Activated T-cell treated with anti-CD3 and anti-CD28 coated beads, Interleukin-2, amount 50 U/mL, for 72 hours (primary cell): ENCODE measurements at places on chromosomes 4 and X. TPM values are rescaled to one million over a fixed set of nuclear protein-coding genes. Genes with fewer than 3 reads are reported as not detected.

The ADH7 gene
- total RNA-seq = not detected

DNA sequence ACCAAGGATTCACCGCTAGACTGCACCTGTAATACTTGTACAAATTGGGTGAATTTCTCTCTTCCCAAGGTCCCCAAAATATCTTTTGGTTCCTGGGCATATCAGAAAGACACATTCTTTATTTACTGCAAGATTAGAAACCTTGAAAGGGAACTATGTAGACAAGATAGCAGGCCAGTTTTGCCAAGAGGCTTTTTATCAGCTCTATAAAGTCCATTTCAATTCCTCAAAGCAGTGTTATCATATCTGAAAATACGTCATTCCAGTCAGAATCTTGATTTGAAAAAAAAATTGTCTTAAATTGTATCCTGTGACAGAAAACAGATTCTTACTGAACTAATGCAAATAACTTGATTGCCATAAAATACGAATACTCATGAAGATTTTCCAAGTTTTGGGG lies 37.0 kb upstream of the NSG1 start:
- DNase-seq = no peak

- DNase-seq = peak; percentile 16
These were observed 62.6 kb upstream of the ALB start for GRCh38 chr4:73341454-73341853.

- DNase-seq = no peak
These were observed 620.8 kb upstream of the NR3C2 start for GRCh38 chr4:149062997-149063396.

- peak; percentile 20 for DNase-seq
These were observed 104.1 kb downstream of the PHOX2B start for GRCh38 chr4:41644288-41644914.

GRCh38 chr4:150126864-150127203 lies 48.6 kb downstream of the DCLK2 start:
- no peak for DNase-seq

The TRAM1L1 gene
- total RNA-seq = not detected

The CT83 gene
- total RNA-seq = not detected

DNA sequence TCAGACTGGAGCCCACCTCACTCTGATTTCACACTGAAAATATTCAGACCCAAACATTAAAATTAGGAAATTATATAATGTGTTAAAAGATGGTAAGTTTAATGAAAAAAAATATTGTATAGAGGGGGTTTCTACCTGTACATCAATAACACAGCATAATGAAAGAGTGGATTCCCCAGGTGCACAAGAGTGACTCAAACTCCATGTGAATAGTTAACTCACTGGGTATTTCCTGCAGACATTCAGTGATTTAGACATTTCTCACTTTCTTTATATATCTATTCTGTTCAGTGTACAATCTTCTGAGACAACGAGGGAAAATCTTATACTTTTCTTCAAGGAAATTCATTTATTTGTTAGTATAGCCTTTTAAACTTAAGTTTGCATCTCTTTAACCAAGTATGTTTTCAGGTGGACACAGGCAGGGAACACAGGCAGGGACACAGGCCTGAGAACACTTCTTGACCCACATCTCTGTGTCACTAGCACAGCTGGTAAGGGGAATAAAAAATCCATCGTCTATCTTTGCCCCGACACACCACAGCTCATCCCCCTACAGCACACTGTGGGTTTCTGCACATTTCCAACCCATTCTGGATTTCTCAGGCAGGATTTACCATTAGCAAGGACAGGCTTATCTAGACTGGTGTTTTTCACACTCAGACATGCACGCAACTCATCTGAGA lies 525.5 kb upstream of the BOD1L1 start:
- no peak for DNase-seq

DNA sequence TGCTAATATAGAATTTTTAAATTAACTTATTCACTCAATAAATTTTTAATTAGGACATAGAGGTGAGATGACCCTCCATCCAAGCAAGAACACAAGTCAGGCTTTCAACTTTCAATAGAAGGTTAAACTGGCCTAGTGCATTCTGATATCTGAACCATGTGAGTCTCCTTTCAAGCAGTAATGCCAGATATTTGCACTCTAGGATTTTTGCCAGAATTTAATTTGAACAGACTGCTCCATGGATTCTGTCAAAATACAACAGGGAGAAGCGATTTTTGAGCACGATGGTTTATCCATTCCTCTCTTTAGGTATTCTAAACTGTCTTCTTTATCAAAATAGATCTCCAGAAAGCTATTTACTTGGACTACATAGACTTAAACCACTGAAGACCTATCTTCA lies 72.0 kb upstream of the DCLK2 start:
- DNase-seq = no peak

- DNase-seq = no peak
These were observed 74.8 kb downstream of the FREM3 start for GRCh38 chr4:143625632-143626031.

GRCh38 chr4:170400361-170400760 lies 310.6 kb upstream of the AADAT start:
- DNase-seq = no peak

The SPANXA2 gene
- total RNA-seq = not detected

GRCh38 chr4:16969696-16970135 lies 71.3 kb upstream of the LDB2 start:
- no peak for DNase-seq

- no peak for DNase-seq
These were observed 356.0 kb upstream of the TEX13C start for GRCh38 chrX:124963717-124964116.

DNA sequence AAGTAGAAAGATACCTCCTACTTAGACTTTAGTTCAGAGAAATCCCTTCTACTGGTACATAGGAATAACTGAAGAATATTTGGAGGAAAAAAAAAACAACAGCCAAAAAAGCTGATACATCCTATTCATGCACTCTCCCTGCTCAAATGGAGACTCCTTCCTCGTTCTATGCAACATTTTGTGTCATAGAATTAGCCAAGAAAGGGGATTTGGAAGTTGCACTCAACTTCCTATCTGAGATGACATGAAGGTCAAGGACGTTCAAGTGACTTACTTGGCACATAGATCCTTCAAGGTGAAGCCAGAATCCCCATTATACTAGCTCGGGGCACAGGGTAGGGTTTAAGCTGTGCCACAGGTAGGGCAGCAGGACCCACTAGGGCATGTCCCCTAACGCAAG lies 56.2 kb upstream of the S100G start:
- DNase-seq = no peak

DNA sequence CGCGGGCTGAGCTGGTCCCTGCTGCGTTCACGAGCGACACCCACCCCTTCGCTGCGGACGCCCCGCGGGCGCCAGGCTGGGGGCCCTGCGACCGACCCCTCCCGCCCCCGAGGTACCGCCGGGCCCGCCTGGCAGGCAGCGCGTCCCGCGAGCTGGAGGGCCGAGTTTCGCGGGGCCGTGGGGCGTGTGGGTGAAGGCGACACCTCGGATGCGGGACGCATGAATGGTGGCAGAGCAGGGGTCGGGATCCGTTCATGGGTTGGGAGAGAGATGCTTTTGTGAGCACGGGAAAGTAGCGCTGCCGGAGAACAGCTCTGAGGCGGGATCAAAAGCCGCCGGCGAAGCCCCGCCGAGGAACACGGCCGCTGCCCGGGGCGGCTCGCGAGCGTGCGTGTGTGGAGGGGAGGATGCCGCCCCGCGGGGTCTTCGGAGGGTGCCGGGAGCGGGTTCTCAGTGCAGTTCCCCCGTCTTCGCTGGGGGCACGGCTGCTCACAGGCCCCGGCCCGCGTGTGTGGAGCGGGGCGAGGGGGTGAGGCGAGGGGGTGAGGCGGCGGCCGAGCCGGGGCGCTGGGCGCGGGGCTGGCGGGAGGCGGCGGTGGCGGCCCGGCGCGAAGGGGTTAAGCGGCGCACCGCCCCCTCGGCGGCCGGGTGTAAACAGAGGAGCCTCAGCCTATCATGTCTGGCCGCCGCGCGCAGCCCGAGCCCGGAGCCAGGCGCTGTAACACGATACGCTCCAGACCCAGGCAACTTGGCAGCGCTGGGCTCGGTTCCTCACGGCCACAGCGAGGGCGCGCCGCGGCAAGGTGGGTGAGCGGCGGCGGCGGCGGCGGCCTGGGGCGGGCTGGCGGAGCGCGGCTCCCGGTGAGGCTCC lies 205.3 kb downstream of the TENM3 start:
- peak; percentile 34 for DNase-seq

DNA sequence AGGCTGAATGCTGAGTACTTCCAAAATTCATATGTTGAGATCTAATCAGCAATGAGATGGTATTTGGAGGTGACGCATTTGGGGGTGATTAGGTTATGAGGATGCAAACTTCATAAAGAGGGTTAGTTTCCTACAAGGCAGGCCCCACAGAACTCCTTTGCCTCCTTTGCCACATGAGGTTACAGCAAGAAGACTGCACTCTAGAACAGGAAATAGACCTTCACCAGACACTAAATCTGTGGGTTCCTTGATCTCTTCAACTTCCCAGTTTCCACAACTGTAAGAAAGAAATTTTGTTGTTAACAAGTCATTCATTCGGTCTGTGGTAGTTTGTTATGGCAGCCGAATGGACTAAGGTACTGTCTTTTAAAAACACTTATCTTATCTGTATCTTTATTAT lies 681.9 kb upstream of the HS3ST1 start:
- DNase-seq = no peak

The FAM47A gene
- not detected for total RNA-seq

The HSPA4L gene
- 2.2 TPM for total RNA-seq

The MAB21L2 gene
- total RNA-seq = not detected

The S100G gene
- not detected for total RNA-seq

- no peak for DNase-seq
These were observed 16.4 kb upstream of the HSFX1 start for GRCh38 chrX:149757206-149758067.

GRCh38 chr4:47104986-47105385 lies 73.6 kb downstream of the GABRB1 start:
- no peak for DNase-seq

DNA sequence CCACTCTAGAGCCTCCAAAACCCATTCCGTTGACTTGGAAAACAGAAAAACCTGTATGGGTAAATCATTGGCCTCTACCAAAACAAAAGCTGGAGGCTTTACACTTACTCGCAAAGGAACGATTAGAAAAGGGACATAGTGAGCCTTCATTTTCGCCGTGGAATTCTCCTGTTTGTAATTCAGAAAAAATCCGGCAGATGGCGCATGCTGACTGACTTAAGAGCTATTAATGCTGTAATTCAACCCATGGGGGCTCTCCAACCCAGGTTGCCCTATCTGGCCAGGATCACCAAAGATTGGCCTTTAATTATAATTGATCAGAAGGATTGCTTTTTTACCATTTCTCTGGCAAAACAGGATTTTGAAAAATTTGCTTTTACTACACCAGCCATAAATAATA lies 60.8 kb downstream of the ZNF732 start:
- peak; percentile 46 for DNase-seq

- no peak for DNase-seq
These were observed 38.1 kb downstream of the ABLIM2 start for GRCh38 chr4:8120501-8120900.

The F8A2 gene
- total RNA-seq = not detected

The SSX4 gene
- not detected for total RNA-seq

The C1QTNF7 gene
- not detected for total RNA-seq

The NKX6-1 gene
- not detected for total RNA-seq

DNA sequence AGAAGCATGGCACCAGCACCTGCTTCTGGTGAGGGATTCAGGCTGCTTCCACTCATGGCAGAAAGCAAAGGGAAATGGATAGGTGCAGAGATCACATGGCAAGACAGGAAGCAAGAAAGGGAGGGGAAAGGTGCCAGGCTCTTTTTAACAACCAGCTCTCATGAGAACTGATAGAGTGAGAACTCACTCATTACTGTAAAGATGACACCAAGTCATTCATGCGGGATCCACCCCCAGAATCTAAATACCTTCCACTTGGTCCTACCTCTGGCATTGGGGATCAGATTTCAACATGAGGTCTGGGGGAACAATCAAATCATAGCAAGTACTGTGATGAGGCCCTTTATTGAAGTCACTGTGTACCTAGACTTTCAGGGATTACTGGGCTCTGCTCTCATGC lies 72.0 kb upstream of the PRDM5 start:
- DNase-seq = no peak

The TMPRSS11B gene
- total RNA-seq = not detected

DNA sequence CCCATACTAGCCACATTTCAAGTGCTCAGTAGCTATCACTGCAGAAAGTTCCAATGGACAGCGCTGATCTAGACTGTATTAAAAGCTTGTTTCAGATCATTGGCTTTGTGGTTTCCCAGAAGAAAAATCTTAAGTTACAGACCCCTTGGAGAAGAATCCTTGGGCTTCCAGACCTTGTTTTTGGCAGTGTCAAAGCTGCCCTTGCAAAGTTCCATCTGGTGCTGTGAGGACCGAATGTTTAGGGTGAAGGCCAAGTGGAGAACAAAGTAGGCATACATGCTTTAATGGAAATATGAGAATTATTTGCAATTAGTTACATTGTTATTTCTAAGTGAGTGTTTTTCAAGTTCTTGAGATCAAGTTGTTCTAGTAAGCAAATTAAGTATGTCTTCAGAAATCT lies 144.7 kb downstream of the FRMPD4 start:
- DNase-seq = no peak

GRCh38 chrX:130263016-130263415 lies 5.7 kb downstream of the ZNF280C start:
- no peak for DNase-seq

DNA sequence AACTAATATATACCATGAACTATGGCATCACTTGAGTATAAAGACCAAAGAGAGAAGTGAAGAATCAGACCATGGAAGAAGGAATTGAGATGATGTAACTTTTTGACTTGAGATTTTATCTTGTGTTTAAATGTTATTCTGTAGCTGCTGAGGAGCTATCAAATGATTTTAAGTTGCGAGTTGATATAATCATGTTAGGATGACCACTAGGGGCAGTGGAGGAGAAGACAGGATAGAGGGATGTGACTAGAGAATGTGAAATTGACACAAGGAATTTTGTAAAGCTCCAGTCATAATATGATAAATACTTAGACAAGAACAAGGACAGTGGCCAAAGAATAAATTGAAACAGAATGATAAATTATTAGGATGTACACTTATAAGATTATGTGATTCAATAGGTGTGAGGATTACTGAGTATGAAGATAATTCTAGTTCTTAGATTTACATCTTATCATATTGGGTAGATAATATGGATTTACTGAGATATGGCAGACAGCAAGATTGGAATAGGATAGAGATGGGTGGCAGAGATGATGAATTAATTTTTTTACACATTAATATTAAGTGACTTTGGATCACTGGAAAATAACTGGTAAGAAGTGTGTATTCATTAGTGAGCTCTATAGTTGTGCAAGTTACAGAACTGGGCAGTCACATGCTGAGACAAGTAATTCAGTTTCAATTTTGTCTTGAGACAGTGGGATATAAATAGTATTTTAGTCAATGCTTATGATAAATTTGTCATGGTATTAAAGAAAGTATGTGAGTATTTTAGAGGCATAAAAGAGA lies 816.0 kb upstream of the PCDH10 start:
- no peak for DNase-seq

The SLC16A2 gene
- total RNA-seq = 0.36 TPM

The CCSER1 gene
- 0.09 TPM for total RNA-seq
